ENCODE measurements at places on chromosomes 7 and 10. TPM values are rescaled to one million over a fixed set of nuclear protein-coding genes. Genes with fewer than 3 reads are reported as not detected.

DNA sequence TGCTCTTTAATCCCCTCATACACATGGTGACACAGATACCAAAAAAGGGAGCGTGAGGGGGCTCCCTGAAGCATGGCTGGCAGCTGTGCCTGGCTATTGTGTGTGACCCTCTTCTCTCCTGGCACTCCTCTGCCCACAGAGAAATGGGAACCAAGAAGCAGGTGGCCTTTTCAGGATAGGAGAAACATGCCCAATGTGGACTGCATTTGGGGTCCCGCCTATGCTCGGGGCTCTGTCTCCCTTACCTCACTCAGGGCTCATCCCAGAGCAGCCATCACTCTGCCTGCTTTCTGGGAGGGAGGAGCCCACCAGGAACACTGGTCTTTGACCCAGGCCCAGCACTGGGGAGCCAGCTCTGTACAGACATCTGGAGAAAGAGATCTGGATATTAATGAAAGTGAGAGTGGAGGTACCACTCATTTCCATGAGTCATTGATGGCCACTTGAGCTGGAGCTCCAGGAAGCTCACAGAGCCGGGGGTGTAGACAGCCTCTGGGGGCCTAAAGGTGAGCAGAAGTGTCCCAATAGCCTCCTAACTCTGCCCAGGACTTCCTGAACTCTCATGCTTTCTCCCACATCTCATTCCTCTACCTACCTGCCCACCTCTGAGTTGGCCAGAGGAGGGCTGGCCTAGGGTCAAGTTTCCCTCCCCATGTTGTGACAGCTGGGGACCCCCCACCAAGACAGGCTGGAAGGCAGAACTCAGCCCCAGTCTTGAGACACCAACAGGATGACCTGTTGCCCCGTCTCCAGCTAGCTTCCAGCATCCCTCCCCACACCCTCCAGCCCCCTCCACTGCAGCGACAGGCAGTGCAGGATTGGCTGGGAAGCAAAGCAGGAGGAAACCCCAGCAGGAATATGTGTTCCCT lies 42.6 kb downstream of the DRGX start:
- DNase-seq: no peak
- H3K36me3 ChIP-seq: no peaks in the 10 kb centered on the region
- no peaks in the 10 kb centered on the region for H3K4me1 ChIP-seq

DNA sequence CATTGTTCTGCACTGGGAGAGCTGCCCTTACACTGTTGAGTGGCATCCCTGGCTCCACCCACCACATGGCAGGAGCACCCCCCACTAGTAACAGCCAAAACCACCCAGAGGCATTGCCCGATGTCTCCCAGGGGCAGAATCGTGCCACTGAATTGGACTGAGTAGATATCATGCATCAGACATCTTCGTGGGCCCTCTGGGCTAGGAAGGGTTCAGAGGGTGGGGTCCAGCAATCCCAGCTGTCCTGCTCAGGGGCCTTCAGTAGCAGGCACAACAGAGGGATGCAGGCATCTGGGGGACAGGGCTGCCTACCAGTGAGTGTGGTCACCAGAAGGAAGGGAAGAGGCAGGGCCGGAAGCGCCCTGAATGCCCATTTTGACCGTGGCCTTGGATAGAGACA lies 119.7 kb upstream of the PPP2R2D start:
- H3K4me3 ChIP-seq: no peak overlapping the region
- no peak overlapping the region for H3K27ac ChIP-seq
- no peaks in the 10 kb centered on the region for H3K36me3 ChIP-seq
- DNase-seq: no peak

DNA sequence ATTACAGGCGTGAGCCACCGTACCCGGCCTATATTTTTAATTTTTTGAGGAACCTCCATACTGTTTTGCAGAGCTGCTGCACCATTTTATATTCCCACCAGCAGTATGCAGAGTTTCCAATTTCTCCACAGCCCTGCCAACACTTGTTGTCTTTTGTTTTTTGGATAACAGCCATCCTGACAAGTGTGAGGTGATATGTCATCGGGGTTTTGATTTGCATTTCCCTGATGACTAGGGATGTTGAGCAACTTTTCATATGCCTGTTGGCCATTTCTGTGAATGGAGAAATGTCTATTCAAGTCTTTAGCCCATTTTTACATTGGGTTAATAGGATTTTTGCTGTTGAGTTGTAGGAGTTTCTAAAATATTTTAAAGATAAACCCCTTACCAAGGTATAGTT lies 22.2 kb downstream of the ENTPD7 start:
- no peaks in the 10 kb centered on the region for H3K27me3 ChIP-seq
- peaks cover 7% of the 10 kb centered on the region for H3K36me3 ChIP-seq
- peaks cover 8% of the 10 kb centered on the region for H3K4me1 ChIP-seq
- no peak for DNase-seq

DNA sequence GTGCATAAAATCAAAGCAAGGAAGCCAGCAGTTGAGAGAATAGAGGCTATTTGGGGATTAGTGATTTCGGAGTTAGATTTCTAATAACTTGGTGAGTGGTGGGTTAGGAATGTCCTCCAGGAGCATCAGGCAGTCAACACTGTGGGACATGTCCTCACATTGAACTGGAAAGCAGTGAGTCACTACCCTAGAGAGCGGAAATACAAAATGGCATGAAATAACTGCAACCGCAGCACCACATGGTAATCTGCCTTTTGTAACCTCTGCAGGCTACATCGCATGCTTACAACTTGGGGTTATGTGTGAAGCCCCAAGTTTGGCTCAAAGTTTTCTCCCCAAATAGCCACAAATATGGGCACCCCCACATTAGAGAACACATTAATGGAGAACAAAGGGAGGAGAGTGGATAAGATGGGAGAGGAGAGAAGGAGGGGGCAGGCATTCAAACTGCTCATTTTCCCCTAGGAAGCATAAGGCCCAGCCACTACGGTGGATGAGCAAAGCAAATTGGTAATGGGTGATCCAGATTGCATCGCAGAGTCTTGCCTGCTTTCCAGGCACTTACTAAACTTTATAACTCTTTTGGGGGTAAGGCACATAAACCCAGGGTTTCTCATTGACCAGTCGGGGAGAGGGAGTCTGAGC lies 22.0 kb upstream of the SLF2 start:
- H3K36me3 ChIP-seq: no peaks in the 10 kb centered on the region
- H3K27me3 ChIP-seq: no peaks in the 10 kb centered on the region
- H3K27ac ChIP-seq: no peak overlapping the region

DNA sequence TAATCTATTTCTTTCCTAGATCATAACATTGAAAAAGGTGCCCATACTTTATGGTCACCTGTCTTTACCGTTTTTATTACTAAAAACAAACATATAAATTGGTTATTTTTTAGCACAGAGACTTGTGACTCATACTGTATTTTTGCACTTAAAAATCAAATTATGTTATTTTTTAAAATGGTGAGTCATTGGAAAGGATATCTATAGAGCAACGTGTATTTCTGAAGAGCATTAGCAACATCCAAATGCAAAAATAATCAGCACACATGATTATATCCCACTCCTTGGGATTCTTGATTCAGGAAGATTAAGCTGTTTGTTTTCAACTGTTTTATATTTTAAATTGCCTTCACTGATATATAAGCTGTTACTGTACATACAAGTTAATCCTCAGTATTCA lies 40.7 kb upstream of the FMC1 start:
- H3K27me3 ChIP-seq: no peaks in the 10 kb centered on the region
- no peak for DNase-seq
- H3K4me3 ChIP-seq: no peak overlapping the region
- H3K36me3 ChIP-seq: no peaks in the 10 kb centered on the region
- no peaks in the 10 kb centered on the region for H3K4me1 ChIP-seq

DNA sequence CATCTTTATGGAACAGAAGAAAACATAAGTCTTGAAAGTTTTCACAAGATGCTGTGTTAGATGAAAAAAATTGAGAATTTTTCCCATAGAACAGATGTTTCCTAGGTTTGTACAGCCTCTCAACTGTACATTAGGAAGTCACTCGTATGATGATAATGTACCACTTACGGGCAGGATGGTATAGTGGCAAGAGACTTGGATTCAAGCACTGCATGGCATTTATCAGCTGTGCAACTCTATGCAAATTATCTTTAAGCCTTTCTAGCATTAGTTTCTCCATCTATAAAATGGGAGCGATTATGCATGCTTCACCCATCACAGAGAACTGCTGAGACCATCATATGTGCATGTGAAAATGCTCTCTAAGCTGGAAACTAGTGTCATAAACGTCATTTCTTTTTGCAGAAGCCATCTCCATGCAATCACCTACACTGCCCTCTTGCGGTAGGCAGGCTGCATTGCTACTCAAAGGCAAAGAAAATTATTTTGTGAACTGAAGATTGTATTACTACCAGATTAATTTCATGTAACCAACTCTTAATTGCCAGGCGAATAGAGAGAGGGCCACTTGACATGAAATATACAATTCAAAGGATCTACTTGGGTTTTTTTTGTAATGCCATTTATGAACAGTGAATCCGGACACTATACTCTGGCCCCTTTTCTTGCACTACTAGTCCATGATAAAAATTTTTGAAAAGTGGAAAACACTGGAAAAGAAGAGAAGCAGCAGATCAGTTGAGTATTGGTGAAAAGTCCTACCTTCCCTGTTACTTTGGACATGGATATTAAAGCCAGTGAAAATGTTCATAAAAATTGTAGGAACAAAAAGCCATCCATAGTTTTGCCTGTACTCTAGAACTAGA lies 102.3 kb downstream of the JAZF1 start:
- no peak overlapping the region for H3K4me3 ChIP-seq
- DNase-seq: no peak
- H3K4me1 ChIP-seq: peaks cover 9% of the 10 kb centered on the region
- H3K36me3 ChIP-seq: no peaks in the 10 kb centered on the region
- H3K27ac ChIP-seq: no peak overlapping the region

DNA sequence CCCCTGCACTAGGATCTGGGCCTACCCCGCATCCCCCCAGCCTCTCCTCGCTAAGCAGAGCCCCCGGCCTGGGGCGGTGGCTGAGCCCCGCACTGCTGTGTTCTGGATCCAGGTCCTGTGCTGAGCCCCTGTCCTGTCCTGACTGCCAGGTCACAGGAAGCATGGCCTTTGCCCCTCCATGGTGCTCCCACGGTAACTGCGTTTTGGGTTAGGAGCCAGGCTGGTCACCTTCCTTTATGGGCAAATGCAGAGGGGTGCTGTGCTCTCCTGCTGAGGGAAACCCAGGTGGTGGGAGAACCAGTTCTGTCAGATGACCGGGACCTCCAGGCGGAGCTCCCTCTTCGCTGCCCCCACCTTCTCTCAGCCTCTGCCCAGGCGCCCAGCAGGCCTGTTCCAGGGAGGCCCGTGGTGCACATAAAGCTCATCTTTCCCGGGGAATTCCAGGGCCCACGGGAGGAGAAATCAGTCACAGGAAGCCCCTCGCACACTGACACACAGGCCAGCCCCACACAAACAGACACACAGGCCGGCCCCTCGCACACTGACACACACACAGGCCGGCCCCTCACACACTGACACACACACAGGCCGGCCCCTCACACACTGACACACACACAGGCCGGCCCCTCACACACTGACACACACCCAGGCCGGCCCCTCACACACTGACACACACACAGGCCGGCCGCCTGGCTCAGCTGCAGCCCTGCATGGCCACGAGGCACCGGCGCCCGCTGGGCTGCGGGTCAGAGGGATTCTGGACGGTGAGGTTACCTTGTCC lies 75.6 kb downstream of the CFAP46 start:
- H3K4me3 ChIP-seq: no peak overlapping the region
- peak; percentile 61 for DNase-seq
- no peaks in the 10 kb centered on the region for H3K36me3 ChIP-seq
- H3K27me3 ChIP-seq: peaks cover 5% of the 10 kb centered on the region
- peaks cover 9% of the 10 kb centered on the region for H3K4me1 ChIP-seq

GRCh38 chr10:32922170-32922569 lies 35.9 kb downstream of the ITGB1 start:
- H3K4me3 ChIP-seq: no peak overlapping the region
- no peaks in the 10 kb centered on the region for H3K27me3 ChIP-seq
- DNase-seq: no peak
- H3K36me3 ChIP-seq: peaks cover 100% of the 10 kb centered on the region
- H3K27ac ChIP-seq: no peak overlapping the region

GRCh38 chr7:130415006-130415405 lies 25.8 kb downstream of the CEP41 start:
- no peaks in the 10 kb centered on the region for H3K36me3 ChIP-seq
- no peaks in the 10 kb centered on the region for H3K27me3 ChIP-seq
- H3K4me1 ChIP-seq: no peaks in the 10 kb centered on the region
- DNase-seq: no peak
- no peak overlapping the region for H3K4me3 ChIP-seq

GRCh38 chr7:27237735-27238334 lies 4.8 kb upstream of the EVX1 start:
- H3K4me1 ChIP-seq: peaks cover 20% of the 10 kb centered on the region
- H3K27ac ChIP-seq: no peak overlapping the region
- H3K4me3 ChIP-seq: no peak overlapping the region
- H3K27me3 ChIP-seq: peaks cover 96% of the 10 kb centered on the region
- no peak for DNase-seq
- no peaks in the 10 kb centered on the region for H3K36me3 ChIP-seq

DNA sequence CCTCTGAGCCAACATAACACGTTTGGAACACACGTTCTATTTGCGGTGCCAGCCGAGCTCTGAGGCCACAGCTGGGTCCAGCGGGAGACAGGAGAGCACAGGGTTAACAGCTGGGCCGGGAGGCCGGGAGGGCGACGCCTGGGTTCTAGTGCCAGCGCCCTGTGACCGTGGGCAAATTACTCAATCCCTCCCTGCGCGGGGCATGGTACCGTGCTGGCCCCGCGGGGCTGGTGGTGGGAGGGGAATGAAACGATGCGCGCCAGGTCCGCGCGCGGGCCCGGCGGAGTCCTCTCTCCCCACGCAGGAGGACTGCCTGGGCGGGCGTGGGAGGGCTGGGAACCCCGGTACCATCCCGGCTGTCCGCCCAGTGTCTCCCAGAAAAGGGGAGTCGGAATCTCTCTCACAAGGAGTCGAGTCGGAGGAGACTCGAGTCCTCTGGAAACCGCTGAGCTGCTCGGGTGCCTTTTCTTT lies 30.4 kb downstream of the LEP start:
- H3K4me1 ChIP-seq: peaks cover 18% of the 10 kb centered on the region
- H3K4me3 ChIP-seq: peak overlapping the region; percentile 21
- H3K27me3 ChIP-seq: peaks cover 23% of the 10 kb centered on the region
- DNase-seq: no peak
- no peak overlapping the region for H3K27ac ChIP-seq

DNA sequence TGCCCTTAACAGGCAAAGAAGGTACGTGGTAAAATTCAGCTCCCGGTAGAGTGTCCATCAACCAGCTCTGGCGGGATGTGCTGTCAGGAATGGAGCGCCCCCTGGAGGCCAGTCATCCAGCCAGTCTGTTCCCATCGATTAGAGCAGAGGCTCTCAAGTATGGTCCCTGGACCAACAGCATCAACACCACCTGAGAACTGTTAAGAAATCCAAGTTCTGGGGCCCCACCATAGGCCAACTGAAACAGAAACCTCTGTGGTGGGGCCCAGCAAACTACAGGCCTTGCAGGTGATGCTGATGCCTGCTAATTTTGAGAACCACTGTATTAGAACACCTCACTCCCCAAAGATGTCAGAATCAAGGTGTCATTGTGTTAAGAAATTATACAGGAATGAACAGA lies 109.2 kb downstream of the DPY19L1 start:
- H3K36me3 ChIP-seq: no peaks in the 10 kb centered on the region
- H3K27ac ChIP-seq: no peak overlapping the region
- H3K4me1 ChIP-seq: no peaks in the 10 kb centered on the region
- H3K4me3 ChIP-seq: no peak overlapping the region
- no peaks in the 10 kb centered on the region for H3K27me3 ChIP-seq

- H3K4me3 ChIP-seq: no peak overlapping the region
- no peaks in the 10 kb centered on the region for H3K36me3 ChIP-seq
- H3K4me1 ChIP-seq: peaks cover 50% of the 10 kb centered on the region
- H3K27me3 ChIP-seq: no peaks in the 10 kb centered on the region
- H3K27ac ChIP-seq: no peak overlapping the region
- no peak for DNase-seq
Observed at GRCh38 chr7:5769571-5769970, 11.9 kb downstream of the RNF216 start.

Gene HOXA10
- 0.19 TPM for polyA plus RNA-seq

Gene HACD1
- 3.8 TPM for polyA plus RNA-seq

Gene GPR26
- polyA plus RNA-seq: not detected

Gene HPSE2
- 0.03 TPM for polyA plus RNA-seq
